ENCODE measurements at places on chromosomes 6 and 20. TPM values are rescaled to one million over a fixed set of nuclear protein-coding genes. Genes with fewer than 3 reads are reported as not detected.

- DNase-seq = peak; percentile 93
Observed at GRCh38 chr20:30376767-30377658, 880.5 kb upstream of the DEFB115 start.

The NFATC2 gene
- 0.28 TPM for total RNA-seq

GRCh38 chr6:12222405-12223366 lies 67.5 kb upstream of the EDN1 start:
- no peak for DNase-seq

GRCh38 chr6:6716998-6717763 lies 128.7 kb downstream of the LY86 start:
- DNase-seq = no peak

GRCh38 chr6:5665173-5665572 lies 341.6 kb downstream of the NRN1 start:
- no peak for DNase-seq

GRCh38 chr6:105746509-105746908 lies 339.6 kb upstream of the PRDM1 start:
- no peak for DNase-seq

DNA sequence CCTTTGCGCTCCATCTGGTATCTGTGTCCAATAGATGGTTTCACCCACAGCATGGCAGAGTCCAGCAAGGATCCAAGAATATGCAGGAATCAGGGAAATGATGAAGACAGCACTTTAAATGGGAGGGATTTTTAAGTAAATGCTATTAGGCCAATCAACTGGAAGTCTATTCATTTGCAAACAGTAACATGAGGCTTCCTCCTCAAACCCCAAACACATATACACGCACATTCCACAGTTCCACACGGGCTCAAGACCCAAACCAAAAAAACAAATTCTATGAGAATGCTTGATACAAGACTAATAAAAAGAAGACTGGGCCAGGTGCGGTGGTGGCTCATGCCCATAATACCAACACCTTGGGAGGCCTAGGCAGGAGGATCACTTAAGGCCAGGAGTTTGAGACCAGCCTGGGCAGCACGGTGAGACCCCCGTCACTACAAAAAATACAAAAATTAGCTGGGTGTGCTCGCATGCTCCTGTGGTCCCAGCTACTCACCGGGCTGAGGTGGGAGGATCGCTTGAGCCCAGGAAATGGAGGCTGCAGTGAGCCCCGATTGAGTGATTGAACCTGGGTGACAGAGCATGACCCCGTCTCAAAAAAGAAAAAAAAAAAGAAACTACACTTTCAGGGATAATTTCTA lies 21.9 kb upstream of the TFAP2C start:
- DNase-seq = no peak

GRCh38 chr6:48757661-48758060 lies 646.7 kb upstream of the PTCHD4 start:
- DNase-seq = peak; percentile 38

DNA sequence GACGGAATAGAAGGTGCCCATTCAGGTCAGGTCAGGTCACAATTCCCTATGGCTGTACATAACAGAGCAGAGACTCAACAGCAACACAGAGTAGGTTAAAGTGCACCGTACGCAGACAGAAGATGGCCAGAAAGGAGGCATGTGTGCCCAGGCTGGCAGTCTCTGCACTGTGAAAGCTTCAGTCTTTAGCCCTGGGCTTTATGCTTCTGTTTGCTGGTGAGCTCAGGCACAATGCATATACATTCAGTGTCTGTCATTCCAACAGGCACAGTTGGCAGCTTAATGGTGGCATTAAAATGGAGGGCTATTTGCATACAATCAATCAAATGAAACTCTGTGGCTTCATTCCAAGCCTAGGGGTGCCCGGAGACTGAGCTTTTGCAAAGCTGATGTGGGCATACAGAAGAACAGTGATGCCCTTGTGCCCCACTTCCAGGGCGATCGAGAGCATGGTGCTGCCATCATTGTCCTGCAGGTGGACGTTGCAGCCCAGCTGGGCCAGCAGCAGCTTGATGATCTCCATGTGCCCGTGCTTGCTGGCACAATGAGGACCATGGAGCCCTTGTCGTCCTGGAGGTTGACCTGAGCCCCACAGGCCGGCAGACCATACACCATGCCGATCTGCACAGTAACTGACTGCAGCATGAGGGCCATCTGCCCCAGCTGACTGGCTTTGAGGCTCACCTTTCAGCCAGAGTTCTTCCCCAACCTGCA lies 22.4 kb downstream of the TRMT6 start:
- DNase-seq = no peak

- peak; percentile 49 for DNase-seq
Observed at GRCh38 chr6:26152226-26153101, 65.2 kb downstream of the HFE start.

GRCh38 chr6:42140032-42140431 lies 2.4 kb downstream of the C6orf132 start:
- DNase-seq = peak; percentile 60

DNA sequence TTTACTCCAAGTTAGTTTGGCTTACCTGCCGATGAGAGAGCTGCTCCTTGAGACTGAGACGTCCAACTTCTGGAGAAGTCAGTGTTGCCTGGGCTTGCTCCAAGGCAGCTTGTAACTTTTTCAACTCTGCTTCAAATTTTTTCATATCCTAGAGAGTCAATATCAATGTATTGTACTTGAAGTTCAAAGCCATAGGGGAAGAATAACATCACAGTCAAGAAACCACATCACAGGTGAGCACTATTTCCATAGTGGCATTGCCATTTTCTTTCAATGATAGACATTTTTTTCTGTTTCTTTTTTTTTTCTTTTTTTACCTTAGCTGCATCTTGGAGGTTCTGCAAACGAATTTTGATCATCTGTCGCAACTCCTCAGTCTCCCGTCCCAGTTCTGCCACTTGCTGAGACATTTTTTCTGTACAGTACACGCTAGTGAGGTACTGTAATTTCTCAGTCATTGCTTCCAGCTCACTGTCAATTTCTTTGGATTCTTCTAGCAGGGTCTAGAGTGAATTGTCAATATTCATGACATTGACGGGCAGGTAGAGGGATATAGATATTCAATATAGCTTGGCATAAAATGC lies 326.7 kb downstream of the SYNE1 start:
- no peak for DNase-seq

The PGBD1 gene
- total RNA-seq = 12.0 TPM

The CDSN gene
- not detected for total RNA-seq

DNA sequence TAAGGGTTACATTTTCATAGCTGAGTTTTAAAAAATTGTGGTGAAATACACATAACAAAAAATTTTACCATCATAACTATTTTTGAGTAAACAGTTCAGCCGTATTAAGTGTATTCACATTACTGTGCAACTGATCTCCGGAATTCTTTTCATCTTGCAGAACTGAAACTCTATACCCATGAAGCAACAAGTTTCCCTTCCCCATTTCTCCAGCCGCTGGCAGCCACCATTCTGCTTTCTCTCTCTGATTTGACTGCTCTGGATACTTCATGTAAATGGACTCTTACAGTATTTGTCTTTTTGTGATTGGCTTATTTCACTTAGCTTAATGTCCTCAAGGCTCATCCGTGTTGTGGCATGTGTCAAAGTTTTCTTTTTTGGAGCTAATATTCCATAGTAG lies 341.6 kb downstream of the QKI start:
- no peak for DNase-seq

The PTPRK gene
- 41.8 TPM for total RNA-seq

The BTNL2 gene
- total RNA-seq = not detected

The OPRM1 gene
- total RNA-seq = not detected
